ENCODE measurements at places on chromosomes 7 and 10.

DNA sequence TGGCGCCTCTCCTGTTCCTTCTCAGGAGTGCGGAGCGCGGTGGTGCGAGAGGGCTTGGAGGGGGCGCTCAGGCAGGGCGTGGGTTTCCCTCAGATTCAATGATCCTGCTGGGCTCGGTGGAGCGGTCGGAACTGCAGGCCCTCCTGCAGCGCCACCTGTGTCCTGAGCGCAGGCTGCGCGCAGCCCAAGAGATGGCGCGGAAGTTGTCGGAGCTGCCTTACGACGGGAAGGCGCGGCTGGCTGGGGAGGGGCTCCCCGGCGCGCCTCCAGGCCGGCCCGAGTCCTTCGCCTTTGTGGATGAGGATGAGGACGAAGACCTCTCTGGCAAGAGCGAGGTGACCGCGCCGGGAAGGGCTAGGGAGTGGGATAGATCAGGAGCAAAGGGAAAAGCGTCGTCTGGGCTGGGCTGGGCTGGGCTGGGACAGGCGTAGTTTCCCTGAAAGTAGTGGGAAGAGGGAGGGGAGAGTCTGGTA, 17.0 kb downstream of the FAM131B start:
- DNase-seq, result peak; percentile 81

GRCh38 chr10:94443047-94443446, 40.7 kb downstream of the TBC1D12 start:
- DNase-seq, result no peak

GRCh38 chr7:44965937-44966730, 12.7 kb downstream of the MYO1G start:
- no peak for DNase-seq

- peak; percentile 70 for DNase-seq
Observed at GRCh38 chr10:110544958-110545537, 22.4 kb upstream of the SMC3 start.

GRCh38 chr10:112663234-112664125, 216.5 kb downstream of the VTI1A start:
- no peak for DNase-seq

GRCh38 chr10:71969929-71970328, 5.7 kb downstream of the CHST3 start:
- no peak for DNase-seq

All from small intestine (tissue), 16 donors.